ENCODE measurements at places on chromosomes 2 and 18.

- no peak for DNase-seq
Observed at GRCh38 chr2:33476793-33477190, 343 bp downstream of the RASGRP3 start.

DNA sequence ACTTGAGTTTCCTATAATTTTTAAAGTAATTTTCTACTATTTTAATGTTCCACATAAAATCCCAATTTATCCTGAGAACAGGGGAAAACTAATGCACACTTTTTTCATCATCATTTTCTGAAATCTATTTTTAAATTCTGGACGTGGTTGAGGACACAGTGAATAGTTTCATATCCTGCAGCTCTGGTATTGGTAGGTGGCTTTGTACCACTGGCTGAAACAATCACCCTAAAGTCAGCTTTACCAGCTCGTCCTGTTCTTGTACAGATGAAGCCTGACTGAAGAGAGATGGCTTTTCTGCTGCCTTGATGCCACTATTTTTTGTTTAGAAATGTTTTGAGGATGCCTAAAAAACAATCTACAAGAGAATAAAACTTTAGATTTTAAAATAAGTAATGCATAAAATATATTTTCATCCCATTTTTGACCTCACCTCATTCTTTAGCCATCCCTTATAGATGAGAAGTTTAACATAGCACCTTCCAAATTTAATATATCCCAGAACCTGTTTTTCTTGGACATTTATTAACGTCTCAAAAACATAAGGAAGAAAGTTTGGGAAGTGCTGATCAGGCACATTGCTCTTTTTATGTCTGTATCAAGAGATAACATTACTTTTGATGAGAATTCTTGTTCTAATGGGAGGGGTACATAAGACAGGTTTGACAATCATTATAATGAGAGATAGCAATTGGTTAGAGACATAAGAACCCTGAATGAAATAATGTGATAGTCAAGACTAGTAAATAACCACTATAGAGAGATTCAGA lies 80.9 kb downstream of the GALNT1 start:
- DNase-seq, result no peak

DNA sequence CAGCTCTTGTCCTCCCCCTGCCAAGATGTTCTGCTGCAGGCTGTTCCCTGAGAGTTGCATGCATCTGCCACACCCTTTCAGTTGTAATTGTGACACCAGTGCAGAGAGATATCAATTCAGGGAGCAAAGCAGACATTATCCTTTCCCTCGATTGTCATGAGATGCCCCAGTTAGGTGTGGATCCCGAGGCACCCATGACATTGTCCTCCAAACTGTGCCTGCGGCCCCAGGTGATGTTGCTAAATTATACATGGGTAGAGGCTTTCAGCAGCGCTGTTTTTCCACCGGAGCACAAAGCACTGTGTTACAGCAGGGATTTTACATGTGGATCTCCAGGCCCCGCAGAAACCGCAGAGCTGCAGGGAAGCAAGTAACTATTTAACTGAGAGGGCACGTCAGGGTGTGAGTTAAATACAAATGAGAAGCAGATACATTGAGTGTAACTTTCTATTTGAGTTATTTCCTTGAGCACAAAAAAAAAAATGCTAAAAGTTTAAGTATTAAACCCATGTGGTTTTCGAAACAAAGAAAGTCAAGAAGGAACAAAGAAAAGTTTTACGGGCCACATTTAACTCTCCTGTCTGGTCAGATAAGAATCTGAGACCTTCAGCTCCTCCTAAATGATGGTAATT lies 90.3 kb upstream of the BCL2L11 start:
- DNase-seq, result no peak

DNA sequence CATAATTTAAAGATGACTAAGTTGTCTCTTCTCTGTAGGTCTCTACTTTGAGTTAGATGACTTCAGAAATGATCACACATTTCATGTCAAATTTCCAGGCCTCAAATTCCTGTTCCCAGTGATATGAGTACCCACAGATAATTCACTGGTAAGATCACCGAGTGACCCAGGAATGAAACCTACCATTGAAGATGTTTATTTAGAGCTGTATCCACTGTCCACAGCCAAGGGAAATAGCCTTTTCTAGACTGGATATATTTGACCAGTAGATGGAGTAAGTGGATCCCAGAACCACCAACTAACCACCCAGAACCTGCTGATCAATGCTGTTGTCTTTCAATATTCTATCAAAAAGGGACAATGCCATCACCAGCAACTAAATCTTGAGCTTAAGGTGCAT lies 238.8 kb downstream of the SLC8A1 start:
- no peak for DNase-seq

DNA sequence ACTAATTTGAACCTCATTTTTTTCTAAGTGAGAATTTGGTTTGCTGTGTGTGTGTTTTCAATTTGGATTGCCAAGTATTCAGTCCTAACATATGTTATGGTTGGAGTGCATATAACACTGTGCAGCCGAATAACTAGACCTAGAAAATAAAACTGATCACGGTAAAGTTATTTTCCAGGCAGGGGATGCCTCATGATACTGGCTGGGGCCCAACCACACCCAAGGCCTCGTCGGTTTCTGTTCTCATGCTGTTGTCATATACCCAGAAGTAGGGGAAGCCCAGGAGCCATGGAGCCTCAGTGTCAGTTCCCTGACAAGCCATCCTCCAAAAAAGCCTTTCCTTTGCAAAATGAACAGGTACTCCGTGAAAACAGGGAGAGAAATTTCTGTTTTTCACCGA lies 160.2 kb downstream of the GBX2 start:
- DNase-seq, result no peak

DNA sequence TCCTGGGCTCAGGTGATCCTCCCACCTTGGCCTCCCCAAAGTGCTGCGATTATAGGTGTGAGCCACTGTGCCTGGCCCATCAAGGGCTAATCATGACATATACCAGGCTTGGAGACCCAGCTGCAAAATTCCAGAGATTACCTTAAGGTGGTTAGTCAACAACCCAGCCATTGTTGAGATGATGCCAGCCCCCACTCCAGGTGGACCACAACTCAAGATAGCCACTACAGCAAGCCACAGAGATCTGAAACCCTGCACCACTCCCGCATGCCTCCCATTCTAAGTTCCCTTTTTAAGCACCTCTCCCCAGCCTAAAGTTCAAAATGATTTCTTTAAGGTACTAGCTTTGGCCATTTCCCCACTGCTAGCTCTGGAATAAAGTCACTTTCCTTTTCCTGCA lies 4.6 kb upstream of the CLK1 start:
- no peak for DNase-seq

- DNase-seq, result no peak
Observed at GRCh38 chr2:143608758-143609157, 479.5 kb downstream of the ARHGAP15 start.

DNA sequence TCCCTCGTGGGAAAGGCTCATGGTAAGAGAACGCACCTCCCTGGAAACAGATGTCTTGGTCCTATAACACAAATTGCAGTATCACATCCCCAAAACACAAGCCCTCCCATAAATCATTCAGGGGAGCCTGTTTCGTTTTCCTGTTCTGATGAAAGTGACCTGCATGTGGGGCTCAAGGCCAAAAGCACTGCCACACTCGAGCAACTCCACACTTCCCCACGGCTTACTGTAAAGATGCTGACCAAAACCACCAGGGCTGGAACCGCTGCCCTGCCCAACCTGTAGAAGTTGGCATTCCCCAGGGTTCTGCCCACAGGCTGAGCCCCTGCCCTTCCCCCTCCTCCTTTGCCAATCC lies 139.7 kb downstream of the BCL11A start:
- DNase-seq, result no peak

DNA sequence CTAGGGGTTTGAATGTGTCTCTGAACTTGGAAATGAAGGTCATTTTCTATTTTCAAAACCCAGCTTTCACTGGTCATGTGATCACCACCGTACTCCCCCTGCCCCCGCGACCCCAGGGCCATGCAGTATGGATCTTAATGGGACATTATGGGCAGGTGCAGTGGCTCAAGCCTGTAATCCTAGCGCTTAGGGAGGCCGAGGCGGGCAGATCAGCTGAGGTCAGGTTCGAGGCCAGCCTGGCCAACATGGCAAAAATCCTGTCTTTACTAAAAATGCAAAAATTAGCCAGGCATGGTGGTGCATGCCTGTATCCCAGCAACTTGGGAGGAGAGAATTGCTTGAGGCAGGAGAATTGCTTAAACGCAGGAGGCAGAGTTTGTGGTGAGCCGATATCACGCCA lies 77.3 kb downstream of the ITGB1BP1 start:
- no peak for DNase-seq

DNA sequence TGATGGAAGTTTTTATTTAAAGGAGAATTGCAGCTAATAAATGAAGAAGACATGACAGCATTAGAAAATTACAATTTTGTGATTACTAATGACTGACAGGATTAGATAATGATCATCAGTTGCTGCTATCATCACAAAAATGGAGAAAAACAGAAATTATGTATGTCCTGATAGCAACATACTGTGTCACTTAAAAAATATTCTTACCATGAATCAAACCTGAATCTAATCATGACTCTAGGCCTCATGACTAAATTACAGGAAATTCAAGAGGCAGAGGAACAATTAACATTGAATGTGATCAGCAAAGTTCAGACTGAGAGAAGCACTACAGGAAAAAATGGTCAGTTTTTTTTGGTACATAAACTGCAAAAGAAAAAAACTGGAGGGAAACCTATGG lies 147.8 kb downstream of the PMAIP1 start:
- no peak for DNase-seq

GRCh38 chr2:52112141-52112540 lies 1080.2 kb upstream of the NRXN1 start:
- no peak for DNase-seq

DNA sequence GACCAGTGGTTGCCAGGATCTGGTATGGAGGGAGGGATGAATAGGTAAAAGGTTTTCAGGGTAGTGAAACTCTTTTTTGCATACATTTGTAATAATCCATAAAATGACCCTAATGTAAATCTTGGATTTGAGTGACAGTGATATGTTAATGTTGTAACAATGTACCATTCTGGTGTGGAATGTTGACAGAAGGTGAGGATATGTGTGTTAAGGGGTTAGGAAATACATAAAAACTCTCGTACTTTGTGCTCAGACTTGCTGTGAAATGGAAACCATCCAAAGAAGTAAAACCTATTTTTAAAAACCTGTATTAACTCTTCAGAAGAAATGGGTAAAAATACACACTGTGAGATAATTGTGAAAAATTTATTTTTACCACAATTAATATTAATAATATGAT lies 66.2 kb downstream of the SYT4 start:
- no peak for DNase-seq

DNA sequence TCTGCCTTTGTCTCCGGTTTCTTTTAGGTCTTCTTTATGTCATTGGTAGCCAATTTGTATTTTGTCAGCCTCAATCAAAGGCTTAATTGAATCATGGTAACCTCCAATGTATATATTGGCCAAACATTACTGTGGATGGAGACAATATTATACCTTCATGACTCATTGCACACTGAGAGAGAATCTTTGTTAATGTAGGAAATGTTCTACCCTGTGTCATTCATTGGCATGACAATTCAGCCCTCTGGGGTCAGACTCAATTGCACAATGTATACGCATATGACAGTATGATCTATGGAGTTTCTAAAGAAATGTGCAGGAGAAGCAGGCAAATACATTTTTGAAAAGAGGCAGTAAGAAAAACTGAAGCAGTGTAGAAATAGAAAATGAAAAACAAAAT lies 162.6 kb downstream of the PDE11A start:
- DNase-seq, result no peak

- DNase-seq, result no peak
Observed at GRCh38 chr18:54612237-54612636, 21.2 kb downstream of the DYNAP start.

- no peak for DNase-seq
Observed at GRCh38 chr2:23711979-23712755, 214.8 kb downstream of the ATAD2B start.

DNA sequence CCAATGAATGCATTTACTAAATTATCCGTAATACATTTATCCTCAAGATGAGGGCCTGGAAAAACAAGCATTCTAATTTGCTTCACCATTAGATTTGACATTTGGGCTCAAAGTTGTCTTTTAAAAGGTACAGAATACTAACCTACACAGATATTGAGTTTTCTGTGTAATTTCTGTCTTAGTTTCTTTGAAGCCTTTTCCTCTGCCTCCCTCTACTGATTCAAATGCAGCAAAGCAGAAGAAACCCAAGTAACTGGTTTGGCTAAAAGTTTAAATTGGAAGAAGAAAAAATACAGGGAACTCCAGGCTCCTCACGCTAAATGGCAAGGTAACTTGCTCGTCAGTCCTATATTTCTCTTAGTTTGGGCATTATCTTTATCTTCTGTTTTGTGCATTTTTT lies 53.3 kb upstream of the SLC5A7 start:
- DNase-seq, result no peak

DNA sequence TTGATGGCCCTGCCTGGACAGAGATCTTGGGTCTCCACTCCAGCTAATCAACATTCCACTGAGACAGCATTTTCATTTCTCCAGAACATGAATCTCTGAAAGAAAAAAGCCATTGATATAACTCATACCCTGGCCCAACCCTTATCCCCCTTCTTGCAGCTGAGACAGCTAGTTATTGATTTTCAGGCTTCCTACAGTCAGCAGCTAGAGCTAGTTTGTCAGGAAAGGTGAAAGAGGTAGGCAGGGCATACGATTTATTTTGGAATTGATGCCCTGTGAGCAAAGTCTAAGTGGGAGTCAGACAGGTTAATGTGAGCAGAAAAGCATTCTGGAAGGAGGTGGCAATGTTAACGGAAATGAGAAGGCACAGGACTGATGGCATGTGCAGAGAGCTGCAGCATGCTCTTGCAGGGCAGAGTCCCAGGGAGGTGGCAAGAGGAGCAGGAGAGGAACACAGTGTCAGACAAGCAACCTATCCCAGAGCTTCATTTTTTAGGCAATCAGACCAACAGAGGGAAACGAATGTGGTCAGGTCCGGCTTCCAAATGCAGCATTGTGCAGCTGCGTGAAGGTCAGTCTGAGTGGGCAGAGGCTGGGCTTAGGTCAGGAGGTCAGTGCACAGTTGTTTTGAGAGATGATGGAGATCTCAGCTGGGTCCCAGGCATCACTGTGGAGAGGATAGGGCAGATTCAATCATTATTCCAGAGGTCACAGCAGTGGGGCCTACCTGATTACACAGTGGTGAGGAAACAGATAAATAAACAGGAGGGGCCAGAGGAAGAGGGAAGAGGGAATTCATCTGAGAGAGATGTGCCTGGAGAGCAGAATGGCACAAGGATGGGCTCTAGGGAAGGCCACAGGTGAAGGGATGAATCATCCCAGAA lies 134.8 kb downstream of the CMPK2 start:
- DNase-seq, result no peak

DNA sequence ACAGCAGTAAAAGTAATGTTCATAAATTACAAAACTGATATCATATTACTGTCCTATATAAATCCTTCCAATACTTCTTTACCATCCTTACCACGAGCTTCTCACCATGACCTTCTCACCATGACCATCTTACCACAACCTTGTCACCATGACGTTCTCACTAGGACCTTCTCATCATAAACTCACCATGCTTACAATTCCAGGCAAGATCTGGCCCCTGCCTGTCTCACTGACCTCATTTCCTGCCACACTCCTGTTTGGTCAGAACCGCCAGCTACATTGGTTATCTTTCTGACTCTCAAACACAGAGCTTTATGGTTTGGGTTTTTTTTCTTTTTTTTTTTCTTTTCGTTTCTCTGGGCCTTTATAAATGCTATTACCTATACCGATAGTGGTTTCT lies 827.6 kb downstream of the RNF144A start:
- no peak for DNase-seq
